ENCODE measurements at places on chromosomes 11 and 22. TPM values are rescaled to one million over a fixed set of nuclear protein-coding genes. Genes with fewer than 3 reads are reported as not detected.

Gene NXPE4
- total RNA-seq = not detected

Gene ETS1
- 1.6 TPM for total RNA-seq

Gene BTG4
- not detected for total RNA-seq

Gene SLC22A6
- not detected for total RNA-seq

Gene CREB3L1
- 24.9 TPM for total RNA-seq

Gene RAB36
- total RNA-seq = 0.09 TPM

Gene ANO1
- total RNA-seq = 0.13 TPM

Gene NOL12
- 28.5 TPM for total RNA-seq

Gene OPCML
- not detected for total RNA-seq

Gene RFPL3
- not detected for total RNA-seq

Gene ST14
- 0.20 TPM for total RNA-seq

Gene NCF4
- total RNA-seq = 0.56 TPM

- no peaks in the 10 kb centered on the region for H3K36me3 ChIP-seq
- no peak overlapping the region for H3K4me3 ChIP-seq
- no peak overlapping the region for H3K27ac ChIP-seq
- H3K4me1 ChIP-seq = peaks cover 25% of the 10 kb centered on the region
- DNase-seq = no peak
Measured at GRCh38 chr22:30508216-30508615, 2.7 kb upstream of the SEC14L4 start.

DNA sequence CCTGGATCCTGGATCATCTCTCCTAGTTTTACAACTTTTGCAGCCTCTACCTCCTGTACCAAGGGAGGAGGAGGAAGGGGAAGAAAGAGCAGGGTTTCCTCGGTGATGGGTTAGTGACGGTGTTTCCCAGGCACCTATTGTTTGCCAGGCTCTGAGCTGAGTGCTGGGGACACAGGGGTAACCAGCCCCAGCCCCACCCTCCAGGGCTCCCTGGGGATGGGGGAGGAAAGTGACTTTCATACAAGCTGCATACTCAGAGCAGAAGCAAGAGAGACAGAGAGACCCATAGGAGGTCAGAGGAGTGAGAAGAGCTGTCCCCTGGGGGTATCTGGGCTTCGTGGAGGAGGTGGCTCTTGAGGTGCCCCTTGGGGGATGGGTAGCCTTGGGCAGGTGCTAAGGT, 89.4 kb upstream of the THY1 start:
- peaks cover 45% of the 10 kb centered on the region for H3K27me3 ChIP-seq
- no peak overlapping the region for H3K4me3 ChIP-seq
- no peak for DNase-seq
- H3K27ac ChIP-seq = no peak overlapping the region
- H3K36me3 ChIP-seq = no peaks in the 10 kb centered on the region

DNA sequence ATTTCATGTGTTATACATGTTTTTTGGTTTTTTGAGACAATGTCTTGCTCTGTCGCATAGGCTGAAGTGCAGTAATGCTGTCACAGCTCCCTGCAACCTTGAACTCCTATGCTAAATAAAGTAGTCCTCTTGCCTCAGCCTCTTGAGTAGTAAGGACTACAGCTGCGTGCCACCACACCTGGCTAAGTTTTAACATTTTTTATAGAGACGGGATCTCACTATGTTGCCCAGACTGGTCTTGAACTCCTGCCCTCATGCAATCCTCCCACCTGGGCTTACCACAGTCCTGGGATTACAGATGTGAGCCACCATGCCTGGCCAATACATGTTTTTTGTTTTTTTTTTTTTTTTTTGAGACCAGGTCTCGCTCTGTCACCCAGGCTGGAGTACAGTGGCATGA, 33.9 kb downstream of the SWAP70 start:
- H3K27ac ChIP-seq = no peak overlapping the region
- no peak overlapping the region for H3K4me3 ChIP-seq
- H3K27me3 ChIP-seq = no peaks in the 10 kb centered on the region
- DNase-seq = no peak

DNA sequence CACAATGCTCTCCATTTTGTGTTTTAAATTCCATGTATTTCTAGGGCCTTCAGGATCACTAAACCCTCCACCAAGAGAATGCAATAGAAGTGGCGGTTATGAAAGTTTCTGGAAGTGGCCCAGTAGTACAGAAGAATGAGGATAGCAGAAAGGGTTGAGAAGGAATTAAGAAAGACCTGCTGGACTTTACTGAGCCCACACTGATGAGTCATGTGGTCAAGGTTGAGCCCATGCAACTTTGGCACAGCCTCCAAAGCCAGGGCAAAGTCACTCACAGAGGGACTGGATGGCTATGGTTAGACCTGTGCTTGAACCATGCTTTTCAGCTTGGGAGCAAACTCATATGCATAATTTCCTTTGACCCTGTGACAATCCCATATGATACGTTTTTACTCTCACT, 102.9 kb upstream of the PLET1 start:
- H3K27me3 ChIP-seq = peaks cover 27% of the 10 kb centered on the region
- no peak overlapping the region for H3K27ac ChIP-seq
- no peaks in the 10 kb centered on the region for H3K4me1 ChIP-seq
- DNase-seq = no peak
- H3K36me3 ChIP-seq = no peaks in the 10 kb centered on the region

DNA sequence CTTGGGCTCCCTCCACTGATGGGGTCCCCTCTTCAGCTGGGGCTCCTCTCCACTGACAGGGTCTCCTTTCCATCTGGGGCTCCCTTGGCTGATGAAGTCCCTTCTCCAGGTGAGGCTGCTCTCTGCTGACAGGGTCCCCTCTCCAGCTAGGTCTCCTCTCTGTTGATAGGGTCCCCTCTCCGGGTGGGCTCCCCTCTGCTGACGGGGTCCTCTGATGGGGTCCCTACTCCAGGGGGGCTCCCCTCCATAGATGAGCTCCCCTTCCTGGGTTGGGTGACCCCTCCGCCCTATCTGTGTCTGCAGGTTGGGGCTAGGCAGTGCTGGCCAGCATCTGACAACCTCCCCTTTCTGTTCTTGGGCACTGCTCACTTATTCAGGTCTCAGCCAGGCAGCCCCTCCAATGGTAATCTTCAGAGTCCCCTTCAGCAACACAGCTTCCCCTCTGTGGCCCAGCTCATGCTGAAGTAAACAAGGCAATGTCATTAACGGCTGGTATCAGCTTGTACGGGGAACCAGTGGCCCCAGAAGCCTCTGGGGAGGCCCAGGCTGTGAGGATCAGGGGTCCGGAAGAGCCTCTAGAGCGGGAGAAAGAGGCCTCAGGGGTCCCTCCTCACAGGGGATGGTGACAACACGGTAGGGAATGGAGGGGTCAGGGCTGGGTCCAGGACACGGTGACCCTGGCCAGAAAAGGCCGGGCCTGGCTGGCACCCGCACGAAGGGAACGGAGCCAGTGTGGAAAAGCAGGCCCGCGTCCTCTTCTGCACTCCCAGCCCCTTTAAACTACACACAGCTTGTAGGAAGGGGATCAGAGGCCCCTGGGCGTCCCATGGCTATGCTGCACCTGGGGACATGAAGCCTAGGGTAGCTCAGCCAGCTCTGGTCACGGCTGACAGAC, 9.6 kb upstream of the CD81 start:
- no peaks in the 10 kb centered on the region for H3K36me3 ChIP-seq
- H3K27me3 ChIP-seq = peaks cover 5% of the 10 kb centered on the region
- no peak overlapping the region for H3K27ac ChIP-seq
- peaks cover 10% of the 10 kb centered on the region for H3K4me1 ChIP-seq
- no peak overlapping the region for H3K4me3 ChIP-seq

DNA sequence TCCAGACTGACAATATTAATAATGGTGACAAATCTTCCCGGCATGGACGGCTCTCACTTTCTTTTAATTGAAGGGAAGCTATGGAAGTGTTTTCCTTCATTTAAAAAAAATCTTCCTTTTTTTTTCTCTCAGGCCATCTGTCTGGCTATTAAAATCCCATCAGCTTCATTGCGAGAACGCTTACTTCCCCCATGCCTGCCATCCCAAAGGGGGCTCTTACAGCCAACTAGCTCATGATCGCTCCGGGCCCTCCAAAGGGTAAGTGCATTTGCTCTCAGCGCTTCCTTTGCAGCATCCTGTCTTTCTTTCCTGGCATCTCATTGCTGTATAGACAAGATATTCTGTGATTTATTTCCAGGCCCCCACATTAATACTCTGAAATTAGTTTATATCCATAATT, 20.7 kb downstream of the CACNG2 start:
- no peak for DNase-seq
- H3K4me3 ChIP-seq = no peak overlapping the region
- no peaks in the 10 kb centered on the region for H3K36me3 ChIP-seq
- no peaks in the 10 kb centered on the region for H3K4me1 ChIP-seq
- no peak overlapping the region for H3K27ac ChIP-seq

GRCh38 chr22:23767303-23767672, 484 bp downstream of the CHCHD10 start:
- H3K27me3 ChIP-seq = no peaks in the 10 kb centered on the region
- DNase-seq = no peak
- H3K27ac ChIP-seq = peak overlapping the region; percentile 98

- H3K4me3 ChIP-seq = no peak overlapping the region
- H3K36me3 ChIP-seq = peaks cover 80% of the 10 kb centered on the region
- no peak for DNase-seq
- no peak overlapping the region for H3K27ac ChIP-seq
Measured at GRCh38 chr11:32935462-32936029, 42.9 kb downstream of the QSER1 start.

DNA sequence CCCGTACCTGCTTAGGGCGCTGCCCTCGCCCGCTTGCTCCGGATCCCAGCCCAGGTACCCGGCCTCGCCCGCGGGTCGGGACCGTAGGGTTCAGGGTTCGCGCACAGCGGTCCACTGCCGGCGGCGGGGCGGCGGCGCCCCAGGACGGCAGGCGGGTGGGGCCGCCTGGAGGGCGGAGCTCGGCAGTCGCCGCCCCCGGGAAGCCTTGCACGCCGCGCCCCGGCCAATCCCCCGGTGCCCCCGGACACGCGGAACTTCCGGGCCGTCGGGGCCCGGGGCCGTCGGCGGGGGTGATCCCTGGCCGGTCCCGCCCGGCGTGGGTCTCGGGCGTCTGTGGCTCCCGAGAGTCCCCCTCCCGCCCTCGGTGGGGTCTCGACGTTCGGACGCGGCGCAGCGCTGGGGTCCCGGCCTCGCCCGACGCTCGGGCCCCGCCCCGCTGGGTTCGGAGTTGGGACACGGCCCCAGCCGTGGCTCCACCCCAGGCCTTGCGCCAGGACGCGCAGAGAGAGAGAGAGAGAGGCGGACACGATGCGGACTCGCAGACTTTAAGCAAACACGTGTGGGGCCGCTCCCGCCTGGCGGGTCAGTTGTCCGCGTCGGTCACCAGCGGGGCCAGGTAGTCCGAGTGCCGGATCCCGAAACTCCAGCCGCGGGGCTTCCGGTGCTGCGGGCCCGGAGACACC, at the start of gene TYMP:
Gene TYMP, minus strand, starts transcription at position 116 of the 683 bp plus-strand sequence. CDS start 303 bp downstream, outside the sequence.
- peaks cover 18% of the 10 kb centered on the region for H3K4me1 ChIP-seq
- no peaks in the 10 kb centered on the region for H3K27me3 ChIP-seq
- DNase-seq = no peak
- H3K27ac ChIP-seq = no peak within 1 kb of the TSS
